ENCODE measurements at places on chromosomes 12 and 14.

GRCh38 chr14:24857277-24857676 lies 192.7 kb downstream of the STXBP6 start:
- no peak for DNase-seq

GRCh38 chr14:67837011-67837624 lies 17.5 kb downstream of the RAD51B start:
- DNase-seq, result peak; percentile 26

DNA sequence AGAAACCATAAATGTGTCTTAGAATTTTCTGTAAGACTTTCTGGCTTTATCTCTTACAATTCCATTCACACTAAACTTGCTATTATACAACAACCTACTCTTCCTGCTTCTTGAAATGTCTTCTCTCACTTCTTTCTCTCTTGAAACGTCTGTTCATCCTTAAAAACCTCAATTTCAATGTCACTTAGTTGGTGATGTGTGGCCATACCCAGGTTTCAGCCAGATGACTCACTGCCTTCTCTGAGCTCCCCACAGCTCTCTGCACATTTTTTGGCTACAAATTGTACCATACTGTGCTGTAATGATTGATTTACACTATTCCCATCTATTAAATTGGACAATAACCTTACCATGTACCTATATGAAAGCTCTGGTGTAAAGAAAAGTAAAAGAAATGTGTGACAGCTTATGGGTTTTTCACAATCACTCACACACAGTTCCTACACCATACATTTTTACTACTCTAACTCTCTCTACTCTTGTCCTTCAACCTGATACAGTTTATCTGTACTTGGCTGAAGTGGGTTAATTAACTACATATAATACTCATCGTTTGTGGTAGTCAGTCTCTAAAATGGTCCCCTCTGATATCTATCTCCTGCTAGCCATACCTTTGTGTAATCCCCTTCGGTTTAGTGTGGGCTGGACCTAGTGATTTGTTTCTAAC lies 222.1 kb downstream of the NELL2 start:
- DNase-seq, result no peak

DNA sequence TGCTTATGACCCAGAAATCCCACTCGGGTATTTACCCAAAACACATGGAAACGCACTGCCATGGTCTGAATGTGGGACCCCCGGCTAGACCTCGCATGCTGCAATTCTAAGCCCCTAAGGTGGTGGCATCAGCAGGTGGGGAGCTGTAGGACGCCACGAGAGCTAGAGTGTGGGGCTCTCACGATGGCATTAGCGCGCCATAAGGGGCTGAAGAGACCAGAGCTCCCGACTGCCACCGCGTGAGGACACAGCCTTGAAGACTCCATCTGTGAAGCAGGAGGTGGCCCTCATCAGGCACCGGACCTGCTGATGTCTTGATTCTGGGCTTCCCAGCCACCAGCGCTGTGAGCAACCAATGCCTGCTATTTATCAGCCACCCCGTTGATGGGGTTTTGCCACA lies 40.3 kb downstream of the RIMBP2 start:
- DNase-seq, result no peak

DNA sequence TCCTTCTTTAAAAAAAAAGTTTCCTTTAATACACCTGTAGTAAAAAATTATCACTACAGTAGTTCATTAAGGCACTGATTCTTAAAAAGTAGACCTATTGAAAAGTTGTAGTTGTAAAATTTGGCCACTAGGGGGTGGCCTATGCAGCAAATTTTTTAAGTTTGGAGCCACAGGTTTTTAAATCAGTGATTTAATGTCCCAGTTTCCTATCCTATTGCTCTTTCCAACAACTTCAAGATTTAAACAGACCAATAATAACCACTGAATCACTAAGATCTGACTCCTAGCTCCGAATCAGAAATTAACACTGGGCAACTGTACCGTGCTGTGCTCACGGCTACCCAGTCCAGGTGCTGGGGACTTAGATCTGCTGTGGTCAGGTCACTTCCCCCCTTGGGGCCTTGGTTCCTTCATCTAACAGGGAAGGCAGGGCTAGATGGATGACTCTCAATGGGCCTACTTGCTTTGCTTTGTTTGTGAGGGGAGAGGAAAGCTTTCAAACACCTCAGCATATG lies 279.3 kb downstream of the MED13L start:
- peak; percentile 25 for DNase-seq
